Urinary bladder (tissue), 4 donors: ENCODE measurements at places on chromosomes 3 and 15.

DNA sequence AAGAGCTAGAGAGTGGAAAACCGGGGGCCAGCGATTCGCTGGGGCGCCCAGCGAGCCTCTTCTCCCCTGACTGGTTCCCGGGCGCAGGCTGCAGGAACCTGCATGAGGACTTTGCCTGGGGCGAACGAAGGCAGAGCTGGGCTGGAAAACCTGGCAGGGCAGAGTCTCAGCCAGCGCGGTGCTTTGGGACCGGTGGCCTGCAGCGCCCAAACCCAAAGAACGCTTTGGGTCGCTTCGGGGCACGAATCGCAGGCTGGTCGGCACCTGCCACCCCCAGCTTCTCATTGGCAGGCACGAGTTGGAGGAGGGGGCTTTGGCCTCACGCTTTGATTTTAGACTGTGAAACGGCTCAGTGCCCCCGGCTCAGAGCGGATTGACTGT is 3.0 kb downstream of the ONECUT1 start:
- DNase-seq = no peak

GRCh38 chr3:99637016-99637367 is 1.4 kb upstream of the COL8A1 start:
- no peak for DNase-seq

DNA sequence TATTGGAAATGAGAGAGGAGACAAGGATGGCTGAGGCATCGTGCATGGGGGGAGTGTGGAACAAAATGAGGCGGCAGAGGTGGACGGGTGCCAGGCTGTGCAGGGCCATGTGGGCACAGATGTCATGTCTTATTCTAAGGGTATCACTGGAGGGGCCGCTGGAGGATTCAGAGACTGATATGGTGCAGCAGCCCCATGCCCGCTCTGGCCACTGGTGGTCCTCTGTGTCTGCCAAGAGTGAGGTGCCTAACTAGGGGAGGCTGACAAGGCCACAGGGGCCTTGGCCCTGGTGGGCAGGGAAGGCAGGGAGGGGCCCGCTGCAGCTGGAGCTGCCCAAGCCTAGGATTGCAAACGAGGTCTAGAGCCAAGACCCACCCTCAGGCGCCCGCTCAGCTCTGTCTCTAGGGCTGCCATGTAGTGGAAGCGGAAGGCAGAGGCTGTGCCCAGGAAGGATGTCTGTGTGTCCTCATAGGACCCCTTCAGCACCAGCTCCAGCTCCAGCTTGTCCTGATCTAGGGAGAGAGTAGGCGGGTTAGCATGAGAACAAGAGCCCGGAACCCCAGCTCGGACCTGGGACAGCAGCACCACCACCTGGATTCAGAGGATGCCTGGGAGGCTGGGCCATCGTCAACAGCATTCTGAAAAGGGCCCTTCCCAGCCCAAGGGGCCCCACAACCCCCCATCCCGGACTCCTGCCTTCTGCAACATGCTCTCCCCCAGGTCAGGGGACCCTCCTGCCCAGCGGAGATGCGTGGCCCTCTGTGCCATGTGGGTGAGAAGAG is 11.3 kb downstream of the PLA2G4D start:
- DNase-seq = no peak

DNA sequence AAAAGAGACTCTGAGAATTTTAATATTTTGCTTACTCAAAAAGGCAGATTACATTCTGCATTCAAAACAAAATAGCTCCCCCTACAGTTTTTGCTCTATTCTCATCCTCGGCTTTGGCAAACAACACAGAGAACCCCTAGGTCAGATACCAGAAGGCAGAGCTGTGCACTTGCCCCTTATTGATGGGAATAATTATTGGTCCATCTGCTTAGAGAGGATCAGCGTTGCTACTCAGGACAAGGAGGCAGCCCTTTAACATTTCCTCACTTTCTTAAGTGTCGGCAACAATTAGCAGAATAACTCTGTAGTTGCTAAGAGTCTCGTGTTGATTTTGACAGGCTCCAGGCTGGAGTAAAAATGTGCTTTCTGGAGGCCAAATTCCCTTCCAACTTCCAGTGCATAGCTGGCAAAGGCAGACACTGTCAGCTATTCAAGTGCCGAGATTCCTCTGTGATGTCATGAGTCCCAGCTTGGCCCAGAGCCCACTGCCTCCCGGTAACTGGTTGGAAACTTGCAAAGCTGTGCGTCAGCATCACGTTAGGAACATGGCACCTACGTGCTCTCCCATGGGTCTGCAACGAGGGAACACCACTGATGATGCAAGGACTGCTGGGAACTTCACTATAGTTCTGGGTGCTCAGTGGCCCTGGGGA is 482.7 kb upstream of the ADAMTS9 start:
- DNase-seq = peak; percentile 66

- DNase-seq = no peak
Observed at GRCh38 chr3:139940622-139941021, 5.6 kb downstream of the CLSTN2 start.

GRCh38 chr15:89095073-89095472 is 6.8 kb downstream of the ABHD2 start:
- no peak for DNase-seq

DNA sequence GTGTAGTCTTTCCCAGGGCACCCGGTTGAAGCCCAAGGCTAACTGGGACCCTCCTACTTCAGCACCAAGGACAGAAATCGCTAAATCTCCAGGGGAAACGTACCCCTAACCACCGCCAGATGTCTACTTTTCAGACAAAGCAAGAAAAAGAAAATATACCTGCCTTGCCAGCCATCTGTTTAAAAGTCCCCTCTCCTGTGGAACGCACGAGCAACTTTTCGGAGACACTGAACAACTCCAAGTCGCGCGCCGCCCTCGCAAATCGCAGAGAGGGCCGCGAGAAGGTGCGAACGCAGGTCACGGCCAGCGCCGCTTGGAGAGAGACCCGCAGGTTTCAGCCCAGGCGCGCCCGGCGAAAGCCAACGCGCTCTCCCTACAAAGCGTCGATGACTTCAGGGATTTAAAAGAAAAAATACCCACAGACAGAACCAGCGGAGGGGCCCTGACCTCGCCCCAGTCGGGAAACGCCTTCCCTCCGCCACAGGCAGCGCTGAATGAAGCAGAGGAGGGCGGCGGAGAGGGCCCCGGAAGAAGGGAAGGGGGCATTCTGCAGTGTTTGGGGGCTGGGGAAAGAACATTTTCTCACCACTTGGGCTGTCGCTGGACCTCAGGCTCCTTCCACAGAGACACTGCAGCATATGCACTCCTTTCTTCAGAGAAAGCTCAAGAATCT is 213.1 kb downstream of the FGF12 start:
- DNase-seq = peak; percentile 39

- DNase-seq = no peak
Observed at GRCh38 chr3:31926543-31926942, 54.5 kb downstream of the OSBPL10 start.

DNA sequence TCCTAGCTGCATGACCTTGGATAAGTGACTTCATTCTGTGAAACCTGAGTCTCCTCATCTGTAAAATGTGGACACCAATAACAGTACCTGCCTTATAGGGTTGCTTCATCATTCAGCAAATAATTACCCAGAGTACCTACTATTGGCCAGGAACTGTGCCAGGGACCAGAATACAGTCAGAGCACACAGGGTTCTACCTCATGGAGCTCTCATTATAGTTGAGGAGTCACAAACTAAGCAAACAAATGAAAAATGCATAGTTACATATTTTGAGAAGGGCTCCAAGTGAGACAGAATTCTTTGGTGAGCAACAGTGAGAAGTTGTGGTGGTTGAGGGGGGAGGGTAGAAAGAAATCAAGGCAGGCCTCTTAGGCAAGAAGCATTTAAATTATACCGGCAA is 308.6 kb upstream of the WNT5A start:
- DNase-seq = no peak

DNA sequence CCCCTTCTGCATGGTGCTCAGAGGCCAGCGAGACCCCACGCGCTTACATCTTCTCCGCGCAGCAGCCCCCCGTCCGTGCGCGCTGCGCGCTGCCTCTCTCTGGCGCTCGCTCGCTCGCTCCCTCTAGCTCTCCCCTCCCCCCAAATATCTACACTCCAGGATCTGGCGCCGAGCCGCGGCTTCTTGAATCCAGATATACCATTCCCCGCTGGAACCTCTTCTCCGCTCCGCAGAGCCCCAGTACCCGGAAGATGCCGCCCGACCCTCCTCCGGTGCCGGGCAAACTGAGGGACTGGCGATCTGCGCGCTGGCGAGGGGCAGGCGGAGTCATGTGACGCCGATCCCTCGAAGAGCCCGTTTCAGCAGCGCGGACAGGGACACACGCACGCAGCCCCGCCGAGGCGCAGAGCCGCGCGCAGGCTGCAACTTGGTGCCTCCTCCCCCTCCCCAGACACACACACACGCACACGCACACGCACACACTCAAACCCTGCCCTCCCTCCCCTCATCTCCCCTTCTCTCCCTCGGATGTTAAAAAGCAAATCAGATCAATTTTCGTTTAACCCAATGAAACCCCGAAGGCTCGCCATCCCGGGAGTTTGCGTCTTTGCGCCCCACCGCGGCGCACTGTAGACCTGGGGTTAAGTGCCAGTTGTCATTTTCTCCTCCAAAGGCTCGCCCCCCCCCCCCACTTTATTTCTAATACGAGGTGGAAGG is at the start of gene RASGRF1:
Gene RASGRF1, minus strand, starts transcription at position 294 of the 717 bp plus-strand sequence. Its CDS starts 282 bp downstream, at position 12.
- DNase-seq = no peak

GRCh38 chr3:113717308-113717707 is 20.9 kb upstream of the USF3 start:
- no peak for DNase-seq

GRCh38 chr3:50245251-50245745 is 9.3 kb downstream of the GNAI2 start:
- DNase-seq = no peak

GRCh38 chr3:169618894-169619792 is 44.4 kb downstream of the MECOM start:
- DNase-seq = no peak

DNA sequence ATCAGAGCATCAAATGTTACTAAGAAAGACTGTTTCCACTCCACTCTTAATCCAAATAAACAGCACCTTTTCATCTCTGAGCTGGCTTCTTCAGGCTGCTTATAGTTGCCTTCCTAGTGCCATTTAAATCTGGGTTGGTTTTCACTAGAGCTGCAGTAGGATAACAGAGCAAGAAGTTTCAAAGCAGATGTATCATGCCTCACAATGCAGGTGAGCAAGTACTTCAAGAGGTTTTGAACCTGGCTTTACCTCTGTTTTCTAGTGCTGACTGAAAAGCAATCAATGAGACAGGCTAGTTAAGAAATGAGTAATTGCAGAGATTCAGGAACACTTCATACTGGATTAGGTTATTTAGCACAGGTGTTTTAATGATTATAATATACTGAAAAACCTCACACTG is 147.7 kb upstream of the SATB1 start:
- DNase-seq = no peak

DNA sequence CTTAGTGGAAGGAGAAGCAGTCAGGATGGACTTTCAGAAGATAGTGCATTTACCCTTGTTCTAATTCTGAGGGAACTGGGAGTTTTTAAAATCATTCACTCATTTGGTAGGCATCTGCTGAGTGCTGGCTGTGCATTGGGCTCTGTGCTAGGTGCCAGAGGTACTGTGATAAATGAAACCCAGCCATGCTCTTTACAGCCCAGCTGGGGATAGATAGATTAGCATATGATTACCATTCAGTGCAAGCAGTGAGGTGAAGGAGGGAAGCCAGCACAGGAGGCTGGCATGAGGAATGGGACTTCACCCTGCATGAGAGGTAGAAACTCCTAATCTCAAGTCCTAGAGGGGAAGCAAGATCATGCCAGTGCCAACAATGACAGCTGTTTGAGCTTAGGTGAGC is 361.9 kb upstream of the TRIM42 start:
- no peak for DNase-seq

- no peak for DNase-seq
Observed at GRCh38 chr15:81225161-81225671, 28.5 kb downstream of the IL16 start.

DNA sequence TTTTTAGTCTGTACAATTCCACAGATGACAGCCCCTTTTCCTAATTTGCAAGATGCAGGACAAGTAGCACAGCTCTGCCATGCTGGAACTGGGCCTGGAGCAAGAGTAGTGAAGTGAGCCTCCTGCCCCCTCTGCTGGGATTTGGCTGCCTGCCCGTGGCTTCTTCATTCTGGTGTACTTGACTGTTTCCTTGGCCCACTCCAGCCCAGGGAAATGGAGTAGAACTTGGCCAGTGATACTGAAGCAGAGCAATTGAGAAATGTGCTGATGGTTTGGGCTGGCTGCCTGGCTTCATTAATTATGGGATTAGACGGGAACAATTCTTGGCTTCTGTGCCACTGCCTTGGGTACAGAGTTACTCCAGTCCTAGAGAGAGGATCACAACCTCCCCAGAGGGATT is 2.8 kb downstream of the GPD1L start:
- no peak for DNase-seq

- DNase-seq = no peak
Observed at GRCh38 chr3:49713336-49714105, 6.0 kb downstream of the AMIGO3 start.

DNA sequence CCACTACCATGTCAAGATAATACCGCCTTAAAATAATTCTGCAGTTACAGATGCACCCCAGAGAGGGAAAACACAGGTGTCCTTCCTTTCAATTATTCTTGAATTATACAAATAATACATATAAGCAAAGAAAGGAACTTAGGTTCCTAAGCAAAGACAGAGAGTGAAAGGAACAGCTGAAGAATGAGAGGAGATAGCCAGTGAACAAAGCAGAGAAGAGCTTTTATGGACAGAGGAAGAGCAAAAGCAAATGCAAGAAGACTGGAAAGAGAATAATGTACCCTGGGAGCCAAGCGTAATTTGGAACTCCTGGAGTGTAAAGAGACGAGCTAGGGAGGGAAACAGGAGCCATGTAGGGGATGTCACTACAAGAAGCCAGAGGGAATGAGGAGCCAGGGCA is 21.7 kb downstream of the GPR176 start:
- no peak for DNase-seq

- no peak for DNase-seq
Observed at GRCh38 chr15:27787931-27788330, 311.2 kb downstream of the OCA2 start.

DNA sequence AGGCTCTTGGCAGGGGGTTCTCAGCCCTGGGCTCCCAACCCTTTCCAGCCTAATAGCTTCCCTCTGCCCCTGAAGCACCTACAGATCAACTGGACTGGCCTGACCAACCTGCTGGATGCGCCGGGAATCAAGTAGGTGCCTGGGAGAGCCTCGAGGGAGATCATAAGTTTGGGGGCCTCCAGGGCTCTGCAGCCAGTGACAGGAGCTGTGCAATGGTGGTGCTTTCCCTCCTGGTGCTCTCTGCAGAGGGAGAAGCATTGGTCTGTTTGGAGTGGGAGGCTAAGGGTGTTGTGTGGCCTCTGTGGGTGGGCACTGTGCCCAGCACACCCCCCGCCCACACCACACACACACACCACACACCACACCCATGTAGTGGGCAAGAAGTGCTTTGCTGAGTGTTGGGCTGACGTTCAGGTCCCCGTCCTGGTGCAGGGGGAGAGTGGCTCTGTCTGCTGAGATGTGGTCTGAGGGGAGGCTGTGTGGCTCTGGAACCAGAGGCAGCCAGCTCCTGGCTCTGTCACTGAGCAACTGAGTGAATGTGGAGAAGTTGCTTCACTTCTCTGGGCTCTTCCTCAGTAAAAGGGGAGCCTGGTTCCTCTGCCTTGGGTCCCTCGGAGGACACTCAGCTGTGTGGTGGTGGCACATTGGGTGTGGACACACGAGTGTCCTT is 26.3 kb downstream of the ESYT3 start:
- DNase-seq = no peak
